Cardiac muscle cell (in vitro differentiated cells and primary cell): ENCODE measurements at places on chromosomes 5 and 9. TPM values are rescaled to one million over a fixed set of nuclear protein-coding genes. Genes with fewer than 3 reads are reported as not detected.

The AGTPBP1 gene
- 25.4 and 30.5 TPM in 2 replicates for total RNA-seq

The IFNA2 gene
- not detected in 2 replicates for total RNA-seq

The CDX1 gene
- not detected in 2 replicates for total RNA-seq

The LURAP1L gene
- total RNA-seq: 0.67 and 0.86 TPM in 2 replicates

The OTP gene
- total RNA-seq: not detected in 2 replicates

The OLFML2A gene
- 4.7 and 10.7 TPM in 2 replicates for total RNA-seq

The SLC6A19 gene
- total RNA-seq: 0.09 and 0.49 TPM in 2 replicates

The KCNT1 gene
- 0.11 and 0.12 TPM in 2 replicates for total RNA-seq

The ELOVL7 gene
- total RNA-seq: 0.14 and 0.42 TPM in 2 replicates

The DTWD2 gene
- total RNA-seq: 25.1 and 30.7 TPM in 2 replicates

The ADRA1B gene
- 1.8 and 2.9 TPM in 2 replicates for total RNA-seq

The TRIM7 gene
- 0.39 TPM in 1 of 2 replicates, not detected in the other for total RNA-seq

The ARID3C gene
- total RNA-seq: 0.27 and 1.7 TPM in 2 replicates

The EPB41L4A gene
- 8.2 and 10.5 TPM in 2 replicates for total RNA-seq

The GABRA1 gene
- total RNA-seq: not detected in 2 replicates

The C9orf78 gene
- 31.1 and 66.5 TPM in 2 replicates for total RNA-seq

The ABO gene
- 0.04 and 0.30 TPM in 2 replicates for total RNA-seq

The PCDHGA11 gene
- total RNA-seq: 3.6 and 5.0 TPM in 2 replicates

The PCDHA12 gene
- total RNA-seq: 9.5 and 10.5 TPM in 2 replicates

The ANKHD1 gene
- total RNA-seq: 42.4 and 58.8 TPM in 2 replicates

The TMC1 gene
- not detected in 2 replicates for total RNA-seq

The SPATA6L gene
- 0.46 and 0.63 TPM in 2 replicates for total RNA-seq

The MYOT gene
- total RNA-seq: not detected in 2 replicates

The TJP2 gene
- total RNA-seq: 81.3 and 102 TPM in 2 replicates

The MLANA gene
- total RNA-seq: not detected in 2 replicates

The FGFR4 gene
- total RNA-seq: 1.1 and 2.8 TPM in 2 replicates

The TNFSF15 gene
- not detected in 2 replicates for total RNA-seq

The DOCK2 gene
- 3.3 and 4.7 TPM in 2 replicates for total RNA-seq

The PCDHA1 gene
- total RNA-seq: 0.25 TPM in 1 of 2 replicates, not detected in the other

The PCDHB5 gene
- 27.5 and 72.8 TPM in 2 replicates for total RNA-seq

The GMCL2 gene
- total RNA-seq: not detected in 2 replicates

The FGD3 gene
- total RNA-seq: 0.18 and 1.3 TPM in 2 replicates

The LRRC14B gene
- 1.6 and 3.6 TPM in 2 replicates for total RNA-seq

The C9 gene
- not detected in 2 replicates for total RNA-seq

The PKD2L2 gene
- not detected in 2 replicates for total RNA-seq

The CCNO gene
- total RNA-seq: 0.14 and 0.51 TPM in 2 replicates

The SHOC1 gene
- not detected in 2 replicates for total RNA-seq

The NUTM2F gene
- 1.7 TPM in 1 of 2 replicates, not detected in the other for total RNA-seq

The C5orf22 gene
- total RNA-seq: 14.7 and 31.1 TPM in 2 replicates

The NEUROG1 gene
- not detected in 2 replicates for total RNA-seq

The FAXDC2 gene
- total RNA-seq: 22.4 and 39.4 TPM in 2 replicates

The CARTPT gene
- not detected in 2 replicates for total RNA-seq

The CORO2A gene
- total RNA-seq: 2.0 and 2.4 TPM in 2 replicates
